ENCODE measurements at places on chromosomes 3 and 15.

GRCh38 chr15:95604634-95605036 lies 725.9 kb upstream of the NR2F2 start:
- DNase-seq = no peak

- no peak for DNase-seq
These were observed 27.3 kb downstream of the SLMAP start for GRCh38 chr3:57783186-57784088.

DNA sequence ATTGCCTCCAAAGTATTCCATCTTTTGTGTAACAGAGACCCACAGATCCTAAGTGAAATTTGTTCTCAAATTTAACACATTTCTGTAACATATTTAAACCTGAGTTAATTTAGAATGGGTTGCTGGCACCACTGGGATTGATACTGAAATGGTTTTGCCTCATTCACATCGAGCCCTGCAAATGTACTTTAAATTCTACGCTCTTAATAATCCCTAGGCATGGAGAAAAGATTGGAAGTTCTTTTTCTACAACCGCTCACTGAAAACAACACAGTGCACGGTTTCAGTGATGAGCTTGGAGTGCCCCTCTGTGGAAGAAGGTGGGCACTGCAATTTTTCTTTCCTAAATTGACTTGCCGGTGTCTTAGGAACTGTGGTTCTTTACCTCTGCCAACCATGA lies 109.9 kb upstream of the ATP11B start:
- DNase-seq = peak; percentile 70

- no peak for DNase-seq
These were observed 303.4 kb upstream of the DNAJC19 start for GRCh38 chr3:181292984-181293383.

GRCh38 chr3:181704421-181705085 lies 7.2 kb upstream of the SOX2 start:
- no peak for DNase-seq

DNA sequence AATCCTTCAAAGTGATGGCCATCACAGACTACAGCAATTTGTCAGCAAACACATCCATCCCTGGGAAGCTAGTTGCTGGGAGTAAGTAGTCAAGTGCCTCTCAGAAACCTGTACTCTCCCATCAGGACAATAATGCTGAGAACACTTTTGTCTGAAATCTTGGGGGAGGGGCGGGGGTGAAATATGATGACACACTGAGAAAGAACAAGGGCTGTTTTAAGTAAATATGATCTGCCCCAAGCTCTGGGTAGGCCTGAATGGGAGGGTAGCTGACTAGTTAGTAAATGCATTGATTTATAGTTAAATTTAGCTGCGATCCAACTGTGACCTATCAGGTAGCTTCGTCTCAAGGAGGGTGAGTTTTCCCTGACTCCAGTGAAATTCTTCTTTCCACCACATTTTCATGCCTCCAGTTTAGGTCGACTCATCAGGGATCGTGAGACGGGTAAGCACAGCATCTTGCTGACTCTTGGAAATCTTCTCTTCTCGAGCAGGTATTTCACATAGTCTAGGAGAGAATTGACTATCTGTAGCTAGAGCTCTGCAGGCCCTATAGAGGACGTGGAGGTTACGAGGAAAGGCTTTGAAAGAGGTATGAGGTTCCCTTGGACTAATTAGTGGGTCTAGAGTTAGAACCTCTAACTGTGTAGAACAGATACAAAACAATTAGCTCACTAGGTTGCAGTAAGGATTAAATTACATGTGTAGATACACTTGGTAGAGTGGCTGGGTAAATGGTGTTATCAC lies 213.4 kb upstream of the SLC2A2 start:
- DNase-seq = no peak

GRCh38 chr3:83193526-83193925 lies 1432.1 kb upstream of the GBE1 start:
- DNase-seq = no peak

Data from activated CD8-positive, alpha-beta memory T cell treated with anti-CD3 and anti-CD28 coated beads, Interleukin-2, amount 50 U/mL, for 48 hours (primary cell).